ENCODE measurements at places on chromosomes 11 and 22.

- DNase-seq, result no peak
Observed at GRCh38 chr11:79274636-79275331, 166.0 kb downstream of the TENM4 start.

- DNase-seq, result no peak
Observed at GRCh38 chr11:119369132-119369925, 12.2 kb downstream of the USP2 start.

DNA sequence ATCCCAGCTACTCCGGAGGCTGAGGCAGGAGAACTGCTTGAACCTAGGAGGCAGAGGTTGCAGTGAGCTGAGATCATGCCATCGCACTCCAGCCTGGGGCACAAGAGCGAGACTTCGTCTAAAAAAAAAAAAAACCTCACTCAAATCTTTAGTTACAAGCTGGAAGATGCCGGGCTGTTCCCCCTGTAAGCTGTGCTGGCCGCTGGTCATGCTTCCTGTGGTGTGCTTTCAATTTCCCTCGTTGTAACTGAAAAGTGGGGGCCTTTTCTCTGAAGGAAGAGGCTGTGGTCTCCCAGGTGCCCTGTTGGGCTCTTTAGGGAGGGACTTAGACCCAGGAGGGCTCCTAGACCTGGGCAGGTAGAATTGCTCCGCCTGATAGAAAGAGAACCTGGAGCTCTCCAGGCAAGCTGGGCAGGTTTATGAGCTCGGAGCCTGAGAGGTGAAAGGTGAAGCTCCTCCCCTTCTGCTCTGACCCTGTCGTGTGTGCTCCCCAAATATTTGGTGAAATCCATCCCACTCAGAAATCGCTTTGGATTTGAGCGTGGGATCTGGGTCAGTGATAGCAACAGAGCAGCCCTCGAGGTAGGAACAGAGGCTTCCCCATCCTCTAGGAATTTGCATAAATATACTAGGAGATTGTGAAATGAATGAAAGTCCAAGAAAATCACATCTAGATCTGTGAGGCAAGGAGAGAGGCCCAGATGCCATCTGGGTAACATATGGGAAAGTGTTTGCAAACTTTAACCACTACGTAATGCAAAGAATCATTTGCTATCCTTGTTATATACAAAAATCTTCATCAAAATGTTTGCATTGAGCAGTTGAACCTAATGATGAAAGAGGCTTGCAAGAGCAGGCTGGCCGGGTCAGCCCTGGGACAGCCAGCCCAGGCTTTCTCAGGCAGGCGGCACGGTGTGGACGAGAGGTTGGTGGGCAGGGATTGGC, 154.3 kb downstream of the FBXO7 start:
- DNase-seq, result no peak

DNA sequence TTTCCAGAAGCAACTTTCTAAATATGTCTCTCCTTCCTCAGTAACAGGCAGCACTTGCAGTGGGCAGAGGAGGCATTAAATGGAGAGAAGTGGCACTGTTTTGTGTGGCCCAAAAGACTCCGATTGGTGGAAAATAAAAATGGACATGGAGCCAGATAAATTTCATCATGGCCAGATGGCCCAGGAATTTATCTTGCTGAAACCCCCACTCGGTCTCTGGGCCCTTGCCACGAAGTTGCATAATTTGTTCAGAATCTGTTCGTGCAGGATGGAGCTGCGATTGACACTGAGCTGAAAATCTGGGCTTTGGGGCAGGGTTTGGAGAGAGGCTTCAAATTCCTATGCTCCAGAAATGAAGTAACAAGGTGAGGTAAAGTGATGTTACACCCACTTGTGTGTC, 65.5 kb downstream of the C11orf91 start:
- no peak for DNase-seq

DNA sequence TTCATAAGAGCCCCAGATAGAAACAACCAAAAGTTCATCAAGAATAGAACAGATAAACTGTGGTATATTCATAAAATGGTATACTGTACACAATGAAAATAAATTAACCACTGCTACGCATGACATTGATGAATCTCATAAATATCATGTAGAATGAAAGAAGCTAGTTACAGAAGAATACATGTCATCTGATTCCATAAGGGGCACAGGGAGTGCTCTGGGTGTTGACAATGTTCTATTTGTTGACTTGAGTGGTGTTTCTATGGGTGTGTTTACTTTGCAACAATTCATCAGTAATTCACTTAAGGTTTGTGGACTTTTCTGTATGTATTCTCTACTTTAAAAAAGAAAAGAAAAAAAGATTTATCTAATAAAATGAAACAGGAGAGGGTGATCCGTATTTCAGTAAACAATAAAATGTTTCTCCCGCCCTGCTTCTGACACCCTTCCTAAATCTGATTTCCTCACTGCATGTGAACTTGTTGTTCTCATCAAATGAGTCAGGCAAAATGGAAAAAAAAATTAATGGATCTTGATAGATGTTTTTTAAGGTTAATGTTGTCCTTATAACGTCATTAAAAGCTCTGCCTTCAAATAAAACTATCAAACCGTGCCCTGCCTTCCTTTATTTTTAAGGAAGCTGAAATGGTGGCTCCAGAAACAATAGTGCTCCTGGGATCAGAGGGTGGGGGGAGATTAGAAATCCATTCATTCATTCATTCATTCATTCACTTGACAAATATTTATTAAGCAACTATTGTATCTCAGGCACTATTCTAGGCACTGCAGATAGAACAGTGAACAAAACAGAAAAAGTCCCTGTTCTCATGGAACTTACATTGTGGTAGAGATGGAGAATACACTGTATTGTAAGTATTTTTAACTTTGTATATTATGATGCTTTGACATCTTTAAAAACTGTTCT, 77.2 kb upstream of the CD44 start:
- DNase-seq, result no peak

DNA sequence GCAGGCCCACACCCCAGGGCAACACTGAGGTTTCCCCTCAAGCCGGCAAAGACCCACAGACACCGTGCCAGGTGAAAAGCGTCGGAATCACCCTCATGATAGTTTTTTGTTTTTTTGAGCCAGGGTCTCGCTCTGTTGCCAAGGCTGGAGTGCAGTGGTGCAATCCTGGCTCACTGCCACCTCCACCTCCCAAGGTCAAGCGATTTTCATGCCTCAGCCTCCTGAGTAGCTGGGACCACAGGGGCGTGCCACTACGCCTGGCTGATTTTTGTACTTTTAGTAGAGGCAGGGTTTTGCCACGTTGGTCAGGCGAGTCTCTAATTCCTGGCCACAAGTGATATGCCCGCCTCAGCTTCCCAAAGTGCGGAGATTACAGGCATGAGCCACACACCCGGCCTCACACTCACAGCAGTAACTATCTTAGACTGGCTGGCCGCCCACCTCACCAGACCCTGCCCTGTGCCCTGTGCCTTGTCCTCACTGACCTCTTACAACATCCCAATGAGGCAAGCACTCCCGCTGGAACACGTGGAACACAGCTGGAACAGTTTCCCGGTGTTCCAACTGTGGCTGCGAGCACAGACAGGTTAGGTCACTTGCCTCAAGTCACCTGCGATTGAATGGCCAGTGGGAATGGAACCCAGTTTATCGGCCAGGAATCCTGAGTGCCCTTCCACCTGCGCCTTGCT, 21.1 kb downstream of the LRRC10B start:
- no peak for DNase-seq

DNA sequence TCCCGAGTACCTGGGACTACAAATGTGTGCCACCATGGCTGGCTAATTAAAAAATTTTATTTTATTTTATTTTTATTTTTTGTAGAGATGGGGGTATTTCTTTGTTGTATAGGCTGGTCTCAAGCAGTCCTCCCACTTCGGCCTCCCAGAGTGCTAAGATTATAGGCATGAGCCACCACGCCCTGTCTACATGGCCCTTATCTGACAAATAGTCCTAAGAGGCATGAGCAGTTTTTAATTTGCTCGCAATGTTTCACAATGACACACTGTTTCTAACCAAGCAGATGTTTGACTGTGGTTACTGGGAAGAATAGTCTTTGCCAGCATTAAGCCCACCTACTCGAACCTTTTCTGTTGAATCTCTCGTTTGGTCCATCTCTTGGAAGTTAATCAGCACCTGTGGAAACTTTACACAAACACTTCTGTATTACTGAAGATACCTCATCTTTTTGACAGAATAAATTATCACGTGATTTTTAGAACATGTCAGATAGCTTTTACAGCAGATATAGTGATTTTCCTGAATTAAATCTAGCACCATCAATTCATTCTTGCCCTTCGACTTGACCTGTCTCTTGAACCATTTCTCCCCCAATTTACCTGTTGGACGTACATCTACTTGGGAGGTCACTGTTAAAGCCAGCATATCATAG, 71.4 kb downstream of the MTMR3 start:
- DNase-seq, result peak; percentile 86

- no peak for DNase-seq
Observed at GRCh38 chr11:120040151-120040840, 97.6 kb downstream of the TRIM29 start.

GRCh38 chr11:105767931-105768330, 158.1 kb downstream of the GRIA4 start:
- DNase-seq, result no peak

DNA sequence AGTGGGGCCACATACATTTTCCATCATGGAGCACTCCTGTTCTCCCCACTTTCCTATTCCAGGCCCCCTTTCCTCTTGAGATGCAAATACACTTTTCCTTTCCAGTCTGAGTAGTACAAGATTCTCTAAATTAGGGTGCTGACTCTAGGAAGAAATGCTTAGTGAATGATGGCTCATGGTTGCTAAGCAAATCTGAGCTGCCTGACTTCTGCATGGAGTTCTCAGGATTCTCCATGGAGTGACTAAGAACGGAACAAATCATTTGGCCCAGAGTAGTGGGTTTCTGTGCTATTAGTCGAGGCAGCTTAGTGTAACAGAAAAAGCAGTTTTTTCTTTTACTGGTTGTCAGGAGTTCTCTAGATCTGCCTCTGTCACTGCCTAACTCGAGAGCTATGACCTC, 65.4 kb upstream of the NTM start:
- DNase-seq, result no peak

- no peak for DNase-seq
Observed at GRCh38 chr11:102464859-102465500, 12.4 kb upstream of the TMEM123 start.

DNA sequence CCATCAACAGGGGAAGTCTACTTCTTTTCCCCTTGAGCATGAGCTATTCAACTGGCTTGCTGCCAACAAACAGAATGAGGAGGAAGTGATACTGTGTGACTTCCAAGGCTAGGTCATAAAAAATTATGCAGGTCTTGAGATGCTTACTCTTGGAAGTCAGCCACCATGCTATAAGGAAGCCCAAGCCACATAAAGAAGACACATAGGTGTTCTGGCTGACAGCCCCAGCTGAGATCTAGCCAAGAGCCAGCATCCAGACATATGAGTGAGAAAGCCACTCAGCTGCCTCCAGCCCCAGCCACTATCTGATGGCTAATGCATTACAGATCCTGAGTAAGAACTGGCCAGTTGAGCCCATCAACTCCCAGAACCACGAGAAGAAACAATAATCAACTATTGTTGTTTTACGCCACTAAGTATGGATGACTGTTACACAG, 31.0 kb upstream of the PPP2R1B start:
- DNase-seq, result peak; percentile 81

GRCh38 chr11:68816917-68817419, 24.7 kb downstream of the CPT1A start:
- peak; percentile 23 for DNase-seq

- no peak for DNase-seq
Observed at GRCh38 chr11:61042961-61043540, 59.2 kb upstream of the CD5 start.

- no peak for DNase-seq
Observed at GRCh38 chr11:33452836-33453624, 195.8 kb downstream of the HIPK3 start.

GRCh38 chr11:68412593-68413475, 47.7 kb upstream of the PPP6R3 start:
- DNase-seq, result no peak

DNA sequence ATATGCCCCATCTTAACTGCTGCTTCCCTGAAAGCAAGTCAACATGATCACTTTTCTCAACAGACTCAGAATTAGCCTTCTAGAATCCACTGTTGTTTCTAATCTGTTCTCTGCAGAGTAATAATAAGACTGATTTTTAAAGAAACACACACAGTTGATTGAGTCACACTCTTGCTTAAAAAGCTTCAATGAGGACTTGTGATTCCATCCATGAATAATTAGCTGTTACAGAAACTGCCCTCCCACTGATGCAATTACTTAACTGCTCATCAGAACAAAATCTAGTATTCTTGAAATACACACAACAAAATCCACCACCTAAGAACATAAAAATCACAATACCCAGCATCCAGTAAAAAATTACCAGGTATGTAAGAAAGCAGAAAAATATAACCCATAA, 100.5 kb upstream of the TIMP3 start:
- no peak for DNase-seq

DNA sequence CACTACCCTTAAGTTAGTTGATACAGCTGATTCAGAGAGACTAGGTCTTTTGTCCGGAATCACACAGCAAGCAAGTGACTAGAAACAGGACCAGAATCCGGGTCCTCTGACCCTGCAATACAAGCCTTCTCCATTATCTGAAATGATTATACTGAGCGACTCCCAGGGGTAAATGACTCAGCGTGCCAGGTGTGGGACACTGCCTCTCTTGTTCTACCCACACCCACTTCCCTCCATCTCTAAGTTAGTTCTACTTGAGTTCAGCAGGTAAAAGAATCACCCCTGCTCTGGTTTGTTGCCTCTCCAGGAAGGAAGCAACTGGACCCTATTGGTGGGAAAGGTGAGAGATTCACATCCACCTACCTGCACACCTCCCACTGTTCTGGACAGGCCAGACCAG, 156.9 kb downstream of the DBX1 start:
- no peak for DNase-seq

DNA sequence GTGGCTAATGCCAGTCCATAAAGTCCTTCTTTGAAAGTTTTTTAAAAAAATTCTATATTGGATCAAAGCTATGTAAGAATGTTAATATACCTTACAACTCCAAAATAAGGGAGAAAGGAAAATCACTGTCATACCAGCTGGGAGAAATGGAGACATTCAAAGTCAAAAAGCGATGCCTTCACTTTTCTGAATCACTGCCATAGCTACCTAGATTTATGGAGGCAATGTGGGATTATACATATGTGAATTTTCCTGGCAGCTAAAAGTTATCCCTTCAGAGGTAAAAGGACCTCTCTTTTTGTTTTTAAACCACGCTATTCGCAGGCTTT, 59.6 kb upstream of the PDE3B start:
- no peak for DNase-seq

- DNase-seq, result no peak
Observed at GRCh38 chr11:14342906-14343305, 16.1 kb downstream of the RRAS2 start.

DNA sequence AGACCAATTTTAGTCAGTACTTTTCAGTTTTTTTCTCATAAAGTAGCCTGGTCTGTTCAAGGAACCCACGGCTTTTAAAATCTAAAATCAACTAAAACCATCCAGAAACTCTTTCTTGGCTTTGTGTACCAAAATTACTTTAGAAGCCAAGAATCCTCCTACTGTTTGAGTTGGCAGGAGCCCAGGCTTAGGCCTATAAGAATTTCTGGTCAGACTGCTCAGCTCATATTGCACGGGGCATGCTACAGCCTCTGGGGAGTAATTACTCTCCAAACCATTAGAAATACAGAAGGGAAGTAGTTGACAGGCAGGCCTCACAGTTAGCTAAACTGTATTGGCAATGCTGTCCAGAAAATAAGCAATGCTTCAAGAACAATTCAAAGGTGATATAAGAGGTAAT, 1862.9 kb upstream of the RAG2 start:
- DNase-seq, result no peak
